Liver (tissue), 10 donors: ENCODE measurements at places on chromosomes 4 and X. TPM values are rescaled to one million over a fixed set of nuclear protein-coding genes. Genes with fewer than 3 reads are reported as not detected.

CXorf58 gene
- not detected for polyA plus RNA-seq

ARHGAP24 gene
- 4.5 TPM for polyA plus RNA-seq

DNA sequence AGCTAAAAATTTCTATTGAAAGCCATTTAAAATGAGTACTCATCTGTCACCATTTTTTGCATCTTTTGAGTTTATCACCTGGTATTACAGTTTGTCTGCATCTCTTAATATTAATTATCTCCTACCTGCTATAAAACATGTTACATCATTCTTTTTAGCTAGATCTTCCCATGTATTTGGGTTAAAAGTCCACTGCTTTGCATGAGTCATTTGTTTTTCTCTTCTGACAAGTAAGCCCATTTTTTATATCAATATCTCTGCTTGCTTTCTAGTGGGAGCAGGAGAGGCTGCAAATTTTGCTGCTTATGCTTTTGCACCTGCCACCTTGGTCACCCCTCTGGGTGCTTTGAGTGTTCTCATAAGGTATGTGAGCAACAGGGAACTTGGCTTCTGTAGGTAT lies 16.1 kb downstream of the NIPAL1 start:
- H3K4me3 ChIP-seq = no peak overlapping the region
- no peak for DNase-seq
- H3K27me3 ChIP-seq = no peaks in the 10 kb centered on the region

ATP6AP1 gene
- polyA plus RNA-seq = 43.3 TPM

DNA sequence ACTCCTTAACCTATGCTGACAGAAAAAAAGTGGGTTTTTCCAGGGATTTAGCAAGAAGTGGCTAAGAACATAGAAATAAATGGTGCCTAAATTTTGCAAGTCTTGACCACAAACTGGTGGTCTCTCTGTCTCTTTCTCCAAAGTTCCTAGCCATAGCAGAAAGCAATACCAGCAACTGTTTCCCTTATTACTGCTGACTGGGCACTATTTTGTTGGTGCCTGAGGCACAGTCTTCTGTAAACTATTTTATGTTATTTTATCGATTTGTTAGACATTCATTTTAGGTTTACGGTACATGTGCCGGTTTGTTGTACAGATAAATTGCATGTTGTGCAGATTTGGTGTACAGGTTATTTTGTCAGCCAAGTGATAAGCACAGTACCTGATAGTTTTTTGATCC lies 234.6 kb upstream of the TECRL start:
- H3K4me1 ChIP-seq = no peaks in the 10 kb centered on the region
- no peaks in the 10 kb centered on the region for H3K27me3 ChIP-seq
- no peak overlapping the region for H3K4me3 ChIP-seq
- H3K36me3 ChIP-seq = no peaks in the 10 kb centered on the region

DNA sequence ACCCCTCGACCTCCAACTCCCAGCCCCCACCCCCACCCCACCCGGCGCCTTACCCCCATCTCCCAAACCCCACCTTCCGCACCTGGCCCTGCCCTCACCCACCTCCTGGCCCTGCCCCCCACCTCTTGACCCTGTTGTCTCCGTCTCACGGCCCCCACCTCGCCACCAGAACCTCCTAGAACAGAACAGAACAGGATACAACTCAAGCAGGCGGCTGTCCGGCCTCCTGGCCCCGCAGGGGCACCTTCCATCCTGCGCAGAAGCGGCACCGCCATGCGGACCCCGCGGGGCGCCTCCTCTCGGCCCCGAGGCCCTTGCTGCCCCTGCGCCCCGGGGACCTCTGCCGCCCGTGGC lies 354 bp downstream of the CTAG2 start:
- no peak overlapping the region for H3K4me3 ChIP-seq
- DNase-seq = no peak
- no peaks in the 10 kb centered on the region for H3K27me3 ChIP-seq
- no peaks in the 10 kb centered on the region for H3K36me3 ChIP-seq
- no peaks in the 10 kb centered on the region for H3K4me1 ChIP-seq
- H3K27ac ChIP-seq = no peak overlapping the region

GRCh38 chrX:1027133-1027532 lies 185.3 kb downstream of the CRLF2 start:
- no peaks in the 10 kb centered on the region for H3K36me3 ChIP-seq
- no peak for DNase-seq

DNA sequence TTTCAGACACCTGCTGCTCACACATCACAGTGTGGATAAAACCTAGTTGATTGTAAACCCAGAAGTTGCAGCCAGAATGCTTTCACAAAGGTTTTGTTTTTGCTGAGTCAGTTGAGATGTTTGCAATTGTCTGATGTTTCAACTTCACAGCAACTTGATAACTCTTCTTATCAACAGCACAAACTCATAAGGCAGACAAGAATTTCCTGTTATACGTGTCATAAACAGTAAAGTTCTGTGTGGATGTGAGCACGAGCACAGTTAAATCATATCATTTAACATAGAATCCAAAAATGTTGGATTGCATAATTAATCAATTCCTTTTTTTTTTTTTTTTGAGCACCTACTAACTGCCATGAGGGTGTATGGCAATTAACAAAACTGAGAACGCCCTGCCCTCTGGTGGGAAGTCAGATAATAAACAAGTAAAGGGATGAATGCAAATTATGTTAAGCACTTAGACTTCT lies 512.2 kb downstream of the PDHA2 start:
- no peaks in the 10 kb centered on the region for H3K4me1 ChIP-seq
- H3K4me3 ChIP-seq = no peak overlapping the region
- DNase-seq = no peak
- no peak overlapping the region for H3K27ac ChIP-seq
- no peaks in the 10 kb centered on the region for H3K27me3 ChIP-seq
